Hypothalamus (tissue), 51 donors: ENCODE measurements at places on chromosomes 7 and 10.
A peak's percentile ranks its signal among the peaks of the same experiment; 100 is the strongest.

GRCh38 chr10:69242852-69243212 is 22.7 kb downstream of the HKDC1 start:
- peak; percentile 68 for DNase-seq

GRCh38 chr7:1021931-1022330 is 22.4 kb upstream of the GPR146 start:
- no peak for DNase-seq

DNA sequence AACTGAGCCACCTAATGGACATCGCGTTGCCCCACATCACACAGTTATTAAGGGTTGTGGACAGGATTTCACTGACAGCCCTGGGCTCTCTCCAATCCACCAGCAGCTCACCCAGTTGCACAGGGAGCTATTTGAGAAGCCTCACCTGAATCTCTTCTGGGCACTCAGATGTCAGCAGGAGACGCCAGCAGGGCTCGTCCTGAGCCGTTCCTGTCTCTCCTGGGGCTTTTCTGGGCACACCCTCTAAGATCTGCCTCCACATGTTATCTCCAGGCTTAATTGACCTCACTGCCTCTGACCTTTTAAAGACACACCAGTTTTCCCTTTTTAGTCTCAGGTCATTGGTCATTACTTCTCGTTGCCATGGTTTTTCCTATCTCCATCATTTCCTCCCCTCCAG is 63.0 kb downstream of the GRID1 start:
- DNase-seq, result no peak

- no peak for DNase-seq
These were observed 72.2 kb downstream of the VTI1A start for GRCh38 chr10:112519133-112519761.

GRCh38 chr7:84368122-84368521 is 173.5 kb upstream of the SEMA3A start:
- DNase-seq, result no peak

GRCh38 chr10:13496931-13497330 is 31.9 kb downstream of the BEND7 start:
- no peak for DNase-seq

DNA sequence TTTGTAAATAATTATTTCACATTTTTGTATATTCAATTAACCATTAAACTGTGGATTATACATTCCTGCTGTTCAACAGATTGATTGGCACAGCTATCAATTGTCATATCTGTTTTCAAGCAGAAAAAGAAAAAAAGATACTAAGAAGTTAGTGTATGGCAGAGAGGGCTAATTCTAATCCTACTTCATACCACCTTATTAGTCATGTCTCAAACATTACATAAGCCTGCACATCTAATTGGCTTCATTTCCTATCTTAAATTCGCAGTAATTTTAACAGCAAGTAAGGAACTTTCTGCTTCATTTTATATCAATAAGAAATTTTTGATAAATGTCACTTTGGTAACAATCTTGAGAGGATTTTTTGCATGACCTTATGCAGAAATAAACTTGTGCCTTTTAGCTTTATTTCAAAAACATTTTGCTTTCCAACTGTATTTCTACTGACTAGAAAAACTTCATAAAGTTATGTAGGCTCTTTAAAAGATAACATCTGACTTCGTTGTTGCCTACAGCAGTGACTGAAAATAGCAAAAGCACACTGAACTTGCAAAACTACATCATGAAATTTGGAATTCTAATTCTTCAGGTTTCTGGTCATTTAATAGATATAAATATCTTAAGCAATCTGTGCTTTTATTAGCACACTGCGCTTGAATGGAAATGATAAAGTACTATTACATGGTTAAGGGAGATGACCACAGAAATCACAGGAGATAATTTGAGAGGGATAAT is 111.5 kb downstream of the SEMA3C start:
- no peak for DNase-seq

DNA sequence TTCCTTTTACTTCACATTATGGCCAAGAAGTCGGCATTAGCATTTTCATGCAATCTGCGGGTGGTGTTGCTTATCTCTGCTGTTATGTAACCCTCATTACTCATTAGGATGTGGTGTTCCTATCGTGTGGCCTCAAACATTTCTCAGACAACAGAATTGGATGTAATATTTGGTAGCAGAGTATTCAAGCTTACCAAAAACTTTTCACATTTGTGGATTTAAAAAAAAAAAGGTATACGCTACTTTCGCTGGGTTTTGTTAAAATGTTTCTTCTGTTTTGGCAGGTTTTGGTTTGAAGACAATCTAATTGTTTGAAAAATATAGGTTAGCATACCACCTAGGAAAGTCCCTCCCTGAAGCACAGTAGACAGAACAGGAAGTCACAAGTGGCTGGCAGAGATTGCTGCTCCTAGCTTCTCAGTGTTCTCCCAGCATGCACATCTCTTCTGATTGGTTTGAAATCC is 128.8 kb downstream of the GATA3 start:
- DNase-seq, result no peak

DNA sequence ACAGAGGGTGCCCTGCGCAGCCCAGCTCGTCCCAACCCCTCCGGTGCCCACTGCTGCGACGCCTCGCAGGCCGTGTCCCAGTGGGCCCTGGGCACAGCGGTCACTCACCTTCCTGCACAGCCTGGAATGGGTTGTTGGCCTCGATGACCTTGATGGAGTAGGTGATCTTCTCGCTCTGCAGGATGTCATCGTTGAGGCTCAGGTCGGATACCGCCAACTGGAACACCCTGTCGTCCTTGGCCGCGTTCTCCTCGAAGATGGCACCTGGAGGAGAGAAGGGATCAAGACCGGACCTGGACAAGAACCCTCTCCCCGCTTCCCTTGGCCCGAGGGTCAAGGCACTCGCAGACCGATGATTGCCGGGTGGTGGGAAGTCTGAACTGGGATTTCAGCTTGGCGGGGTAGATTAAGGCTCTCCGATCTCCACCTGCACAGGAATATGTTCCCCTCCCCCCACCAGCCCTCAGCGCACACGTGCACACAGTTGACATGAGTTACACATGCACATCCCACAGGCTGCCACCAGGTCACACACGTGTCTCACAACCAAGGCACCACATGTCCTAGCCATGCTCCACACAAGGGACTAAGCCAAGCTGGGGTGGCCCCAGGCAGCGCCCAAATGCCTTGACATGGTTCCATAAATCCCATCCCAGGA is 2.6 kb downstream of the GRID1 start:
- no peak for DNase-seq

- no peak for DNase-seq
These were observed 20.2 kb downstream of the BAG3 start for GRCh38 chr10:119671381-119671780.

GRCh38 chr7:966291-967069 is 8.9 kb downstream of the COX19 start:
- no peak for DNase-seq

- DNase-seq, result no peak
These were observed 99.3 kb upstream of the NFE2L3 start for GRCh38 chr7:26052706-26053105.

GRCh38 chr7:155223503-155223902 is 74.2 kb upstream of the INSIG1 start:
- DNase-seq, result no peak

DNA sequence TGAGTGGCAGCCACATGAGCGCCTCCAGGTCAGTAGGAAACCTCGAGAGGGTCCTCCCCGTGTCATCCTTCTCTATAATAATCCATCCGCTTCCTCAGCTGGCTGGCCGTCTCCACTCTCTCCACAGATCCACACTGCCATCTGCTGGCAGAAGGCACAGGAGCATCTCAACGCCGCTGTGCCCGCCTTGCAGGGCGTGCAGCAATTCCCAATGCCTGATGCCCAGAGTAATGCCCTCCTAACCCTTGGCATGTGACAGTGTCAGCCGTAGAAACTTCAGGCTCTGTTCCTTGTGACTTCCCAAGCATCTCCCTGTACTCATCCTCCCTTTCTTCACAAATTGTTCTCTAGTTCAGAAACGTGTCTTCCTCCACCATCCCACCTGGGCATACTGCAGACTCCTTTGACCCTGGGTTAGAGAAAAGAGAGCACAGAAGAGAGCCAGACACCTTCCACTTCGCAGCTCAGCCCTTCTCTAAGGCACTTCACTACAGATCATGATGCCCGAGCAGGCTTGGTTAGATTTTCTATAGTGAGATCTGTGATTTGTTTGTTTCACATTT is 70.8 kb downstream of the XPNPEP1 start:
- peak; percentile 33 for DNase-seq

- no peak for DNase-seq
These were observed at the start of gene CTNNA3 for GRCh38 chr10:67696029-67696428. CTNNA3 (minus strand) TSS chr10:67696195.

DNA sequence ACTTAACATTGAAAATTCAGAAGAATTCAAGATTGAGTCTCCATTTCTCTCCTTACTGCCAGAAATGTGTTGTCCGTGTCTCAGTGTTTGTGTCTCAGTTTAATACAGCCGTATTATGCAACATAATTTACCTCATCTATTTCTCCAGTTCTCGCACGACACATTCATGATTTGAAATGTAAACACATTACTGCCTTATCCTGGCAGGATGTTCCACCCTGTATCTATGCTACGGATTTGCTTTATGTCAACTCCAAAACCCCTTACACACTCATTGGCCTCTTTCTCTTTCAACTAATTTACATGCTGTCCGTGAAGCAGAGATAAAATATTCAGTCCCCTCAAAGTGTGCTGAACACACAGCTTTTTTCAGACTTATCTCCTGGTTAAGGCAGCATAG is 653.7 kb upstream of the SEMA3D start:
- no peak for DNase-seq

- no peak for DNase-seq
These were observed 93.3 kb upstream of the AGBL3 start for GRCh38 chr7:134892963-134893362.

DNA sequence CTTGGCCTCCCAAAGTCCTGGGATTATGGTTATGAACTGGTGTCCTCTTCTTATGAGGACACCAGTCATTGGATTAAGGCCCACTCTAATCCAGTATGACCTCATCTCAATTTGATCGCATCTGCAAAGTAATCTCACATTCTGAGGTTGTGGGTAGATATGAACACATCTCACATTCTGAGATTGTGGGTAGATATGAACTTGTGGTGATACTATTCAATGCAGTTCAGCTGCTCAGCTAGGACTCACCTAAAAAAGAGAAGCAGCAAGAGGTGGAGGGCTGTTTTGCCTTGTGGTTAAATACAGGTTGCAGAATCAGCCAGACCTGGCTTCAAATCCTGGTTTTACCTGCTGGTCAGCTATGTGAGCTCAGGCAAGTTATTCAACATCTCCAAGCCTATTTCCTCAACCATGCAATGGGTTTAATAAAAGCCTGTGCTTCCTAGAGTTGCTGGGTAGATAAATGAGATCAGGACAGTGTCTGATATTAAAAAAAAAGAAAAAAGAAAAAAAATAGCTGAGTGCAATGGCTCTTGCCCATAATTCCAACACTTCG is 8.5 kb upstream of the BAG3 start:
- DNase-seq, result no peak
